GM23338 (cell line): ENCODE measurements at places on chromosomes 6 and 20.

GRCh38 chr6:13472099-13472498 is 15.3 kb downstream of the GFOD1 start:
- no peak for DNase-seq

DNA sequence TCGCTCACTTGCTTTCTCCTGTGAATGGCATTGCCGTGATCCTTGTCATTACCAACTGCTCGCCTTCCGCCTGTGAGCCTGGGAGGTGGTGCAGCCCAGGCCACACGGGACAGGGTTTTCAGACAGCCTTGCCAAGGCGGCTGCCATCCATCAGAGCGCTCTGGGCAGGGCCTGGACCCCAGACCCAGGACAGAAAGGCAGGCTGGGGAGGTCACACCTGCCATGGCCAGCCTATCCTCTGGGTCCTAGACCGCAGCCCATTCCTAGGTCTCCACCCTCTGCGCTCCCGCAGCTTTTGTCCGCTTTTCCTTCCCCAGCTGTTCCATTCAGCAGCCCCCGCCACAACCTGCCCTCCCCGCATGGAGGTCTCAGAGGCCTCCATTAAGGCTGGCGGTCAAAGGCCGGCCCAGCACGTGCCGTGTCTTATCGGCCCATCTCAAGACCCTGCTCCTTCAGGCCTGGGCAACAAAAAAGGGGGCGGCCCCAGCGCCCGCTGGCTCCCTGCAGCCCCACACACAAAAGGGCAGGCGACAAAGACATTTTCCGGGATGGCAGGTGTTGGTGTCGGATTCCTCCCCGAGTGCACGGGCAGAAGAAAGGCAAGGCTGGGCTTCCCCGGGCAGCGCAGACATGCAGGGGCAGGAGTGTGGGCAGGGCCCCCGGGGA is 28.1 kb downstream of the INSM1 start:
- DNase-seq = peak; percentile 29

DNA sequence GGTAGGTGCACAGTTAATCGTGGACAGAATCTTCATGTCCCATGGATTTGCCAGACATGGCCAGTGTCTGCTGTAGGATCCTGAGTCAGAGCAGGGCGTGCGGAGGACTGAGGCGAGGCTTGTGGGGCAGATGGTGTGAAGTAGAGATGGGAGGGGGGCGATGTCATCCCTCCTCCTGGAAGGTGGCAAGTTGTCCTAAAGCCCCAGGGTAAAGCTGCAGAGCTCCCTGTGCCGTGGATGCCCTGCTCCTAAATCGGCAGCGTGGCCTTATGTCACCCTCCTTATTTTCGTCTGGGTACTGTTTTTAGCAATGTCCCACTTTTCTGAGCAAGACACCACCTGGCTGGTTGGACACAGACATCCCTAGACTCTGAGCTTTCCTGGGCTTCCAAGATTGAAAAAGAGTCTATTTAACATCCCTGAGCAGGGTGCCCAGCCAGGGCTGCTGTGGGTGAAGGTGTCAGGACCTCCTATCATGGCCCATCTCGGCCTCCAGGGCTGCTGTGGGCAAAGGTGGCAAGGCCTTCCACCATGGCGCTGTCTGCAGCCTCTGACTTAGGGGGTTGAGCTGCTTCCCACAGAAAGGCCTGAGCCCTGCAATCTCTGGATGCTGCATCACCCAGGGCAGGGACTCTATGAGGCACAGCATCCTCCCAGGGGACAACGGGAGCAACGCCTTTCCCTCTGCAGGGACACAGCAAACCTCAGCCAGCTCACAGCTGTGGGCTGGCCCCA is 145.4 kb downstream of the TTLL2 start:
- no peak for DNase-seq

DNA sequence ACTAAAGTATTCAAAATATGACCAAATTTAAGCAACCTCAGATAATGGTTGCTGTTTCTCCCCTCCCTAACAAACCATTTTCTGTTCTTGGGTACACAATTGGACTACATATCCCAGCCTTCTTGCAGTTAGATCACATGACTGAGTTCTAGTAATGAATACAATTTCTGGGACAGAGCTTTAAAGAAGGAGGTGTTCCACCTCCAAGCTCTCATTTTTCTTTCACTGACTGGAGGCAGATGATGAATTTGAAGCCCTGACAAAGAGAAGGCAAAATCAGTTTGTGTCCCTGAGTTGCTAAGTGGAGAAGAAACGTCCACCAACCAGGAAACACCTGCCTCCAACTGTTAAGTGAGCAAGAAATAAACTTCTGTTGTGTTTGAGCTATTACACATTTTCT is 117.2 kb downstream of the LCA5 start:
- no peak for DNase-seq

GRCh38 chr6:169800668-169801395 is 49.4 kb downstream of the ERMARD start:
- DNase-seq = no peak

DNA sequence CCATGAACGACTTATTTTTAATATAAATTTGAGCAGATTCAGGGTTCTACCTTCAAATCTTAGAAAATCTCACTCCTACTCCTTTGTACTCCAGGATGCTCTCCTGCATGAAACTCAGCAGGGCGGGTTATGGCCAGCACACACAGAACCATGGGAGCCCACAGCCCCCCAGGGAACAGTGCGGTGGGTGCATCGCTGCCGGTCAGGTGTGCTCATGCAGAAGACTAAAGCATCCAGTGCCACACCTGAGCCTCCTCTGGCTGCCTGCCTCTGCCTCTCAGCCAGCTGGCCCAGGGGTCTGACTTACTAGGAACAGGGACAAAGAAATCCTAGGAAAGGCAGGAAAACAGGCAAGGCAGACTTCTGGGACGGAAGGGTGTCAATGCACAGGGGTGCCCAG is 31.8 kb downstream of the EZR start:
- DNase-seq = no peak

- no peak for DNase-seq
Measured at GRCh38 chr6:142783499-142783898, 161.5 kb downstream of the HIVEP2 start.

- DNase-seq = no peak
Measured at GRCh38 chr6:91415031-91415605, 828.2 kb upstream of the MAP3K7 start.

- no peak for DNase-seq
Measured at GRCh38 chr20:6000871-6001270, 50.4 kb downstream of the MCM8 start.

GRCh38 chr6:160259598-160259997 is 977 bp upstream of the SLC22A2 start:
- DNase-seq = peak; percentile 46

DNA sequence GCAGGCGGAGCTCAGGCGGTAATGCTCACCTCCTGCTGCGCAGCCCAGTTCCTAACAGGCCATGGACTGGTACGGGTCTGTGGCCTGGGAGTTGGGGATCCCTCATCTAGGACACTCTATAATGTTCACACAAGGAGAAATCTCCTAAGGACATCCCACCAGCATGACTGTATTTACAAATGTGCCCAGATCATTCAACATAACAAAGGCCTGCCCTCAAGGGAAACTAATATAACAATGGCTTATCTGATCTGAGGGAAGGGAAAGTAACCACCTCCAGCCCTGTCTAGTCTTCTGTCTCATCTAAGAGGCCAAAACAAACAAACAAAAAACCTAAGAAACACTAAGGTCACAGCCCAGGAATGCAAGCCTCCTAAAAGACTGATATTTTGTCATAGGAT is 232.8 kb downstream of the RNGTT start:
- peak; percentile 82 for DNase-seq

DNA sequence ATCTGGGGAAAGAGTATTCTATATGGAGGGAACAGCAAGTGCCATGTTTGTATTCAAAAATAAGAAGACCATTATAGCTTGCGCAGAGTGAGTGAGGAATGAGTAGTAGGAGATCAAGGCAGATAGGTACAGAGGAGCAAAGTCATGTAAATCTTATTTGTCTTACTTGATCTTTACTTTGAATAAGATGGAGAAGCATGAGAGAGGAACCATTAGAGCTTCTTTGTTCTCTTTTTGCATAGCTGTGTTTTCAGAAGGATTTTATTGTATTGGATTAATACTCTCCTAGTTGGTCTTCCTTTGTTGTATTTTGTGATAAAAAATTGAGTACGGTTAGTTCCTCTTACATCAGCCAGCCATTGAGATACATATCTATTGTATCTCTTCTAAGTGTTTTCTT is 88.4 kb downstream of the SCAF8 start:
- no peak for DNase-seq

DNA sequence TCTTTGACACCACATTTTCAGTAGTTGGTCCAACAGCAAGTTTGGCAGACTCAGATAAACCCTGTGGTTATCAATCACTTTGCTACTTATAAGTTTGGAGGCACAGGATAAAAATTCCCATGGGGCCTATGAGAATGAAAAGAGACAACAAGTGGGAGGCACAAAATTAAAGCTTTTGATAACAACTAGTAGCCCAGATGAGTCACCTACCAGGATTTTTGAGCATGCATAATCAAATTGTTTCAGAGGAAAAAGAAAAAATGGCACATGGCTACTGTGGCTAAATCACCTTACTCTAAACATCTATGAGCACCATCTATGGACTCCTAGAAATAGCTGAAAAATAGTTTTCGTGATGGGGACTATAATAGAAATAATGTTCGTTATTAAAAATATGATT is 40.8 kb upstream of the BMP5 start:
- DNase-seq = no peak

DNA sequence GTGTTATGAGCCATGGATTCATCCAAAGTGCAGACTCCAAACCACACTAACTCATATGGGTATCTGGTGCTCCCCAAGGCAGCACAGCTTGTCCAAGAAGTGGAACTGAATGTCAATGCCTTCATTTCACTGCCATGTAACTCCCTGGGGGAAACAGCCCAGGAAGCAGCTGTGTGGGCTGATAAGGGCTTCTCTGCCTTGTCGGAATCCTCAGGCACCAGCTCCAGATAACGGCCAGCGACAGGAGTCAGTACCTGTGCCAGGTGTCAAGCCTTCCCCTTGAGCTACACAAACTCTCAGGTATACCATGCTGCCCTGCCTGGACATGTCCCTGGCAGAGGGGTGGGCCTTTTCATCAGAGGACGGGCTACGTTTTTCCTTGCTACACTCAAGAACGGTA is 751.9 kb upstream of the CHD6 start:
- DNase-seq = no peak

GRCh38 chr6:113750151-113750855 is 106.8 kb upstream of the MARCKS start:
- DNase-seq = no peak

- no peak for DNase-seq
Measured at GRCh38 chr6:110140650-110141049, 38.8 kb downstream of the WASF1 start.

- DNase-seq = no peak
Measured at GRCh38 chr6:44260011-44260410, 2.7 kb upstream of the SLC35B2 start.

- DNase-seq = no peak
Measured at GRCh38 chr6:166662690-166663089, 35.6 kb upstream of the RPS6KA2 start.

GRCh38 chr6:39251406-39251805 is 22.1 kb upstream of the KCNK5 start:
- no peak for DNase-seq

DNA sequence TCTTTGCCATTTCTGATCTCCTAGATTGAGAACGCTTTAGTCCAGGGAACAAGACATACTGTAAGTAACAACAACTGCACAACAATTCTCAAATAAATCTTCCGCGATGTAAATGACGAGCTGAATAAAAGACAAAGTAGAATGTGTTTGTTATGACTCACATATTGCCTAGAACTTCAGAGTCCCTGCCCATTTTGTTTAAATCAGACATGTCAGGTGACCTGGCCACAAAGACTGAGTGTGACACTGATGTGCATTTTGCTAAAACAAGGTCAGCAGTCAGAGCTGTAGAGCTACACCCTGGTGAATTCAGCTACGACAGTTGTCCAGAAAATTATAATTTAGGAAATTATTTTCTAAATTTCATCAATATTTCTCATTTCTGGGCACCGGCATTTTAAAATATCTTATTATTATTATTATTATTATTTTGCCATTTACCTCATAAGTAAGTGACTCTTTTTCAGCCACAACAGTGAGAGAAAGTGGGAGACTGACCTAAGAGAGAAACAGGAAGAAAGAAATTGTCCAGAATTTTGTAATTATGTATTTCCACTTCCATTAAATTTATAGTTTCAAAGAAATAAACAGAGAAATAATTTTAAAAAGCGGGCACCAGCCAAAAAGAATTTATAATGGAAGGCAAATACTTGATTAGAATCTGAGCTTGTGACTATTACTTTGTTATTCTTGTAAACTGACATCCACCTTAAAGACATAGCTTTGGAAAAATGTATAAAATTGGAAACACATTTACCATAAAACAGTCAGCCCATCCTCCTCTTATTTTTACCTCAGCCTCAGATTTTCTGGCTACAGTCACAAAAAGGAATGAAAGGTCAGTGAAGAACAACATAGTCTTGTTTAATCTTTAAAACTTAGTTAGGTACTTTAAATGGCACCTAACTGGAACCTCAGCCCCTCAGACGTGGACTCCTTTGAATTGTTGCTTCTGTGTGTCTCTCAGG is 157.0 kb upstream of the CITED2 start:
- DNase-seq = no peak

GRCh38 chr6:42714098-42714761 is 8.2 kb downstream of the PRPH2 start:
- DNase-seq = no peak

DNA sequence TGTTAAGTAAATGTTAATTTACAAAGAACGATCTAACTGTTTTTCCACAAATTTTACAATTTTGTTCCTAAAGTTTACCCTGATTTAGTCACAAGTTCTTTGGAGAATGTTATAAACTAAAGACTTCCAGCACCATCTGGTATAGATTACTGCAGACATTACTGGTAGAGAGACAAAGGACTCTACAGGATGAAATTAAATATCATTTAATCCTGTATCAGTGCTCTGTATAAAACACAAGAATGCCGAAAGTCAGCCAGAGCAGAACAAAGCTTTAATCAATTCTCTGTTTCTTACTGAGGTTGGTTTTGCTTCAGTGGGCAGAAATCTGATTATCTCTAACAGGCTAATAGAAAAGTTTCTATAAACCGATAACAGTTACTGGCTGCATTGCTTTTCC is 763.6 kb downstream of the TENT5A start:
- DNase-seq = no peak

DNA sequence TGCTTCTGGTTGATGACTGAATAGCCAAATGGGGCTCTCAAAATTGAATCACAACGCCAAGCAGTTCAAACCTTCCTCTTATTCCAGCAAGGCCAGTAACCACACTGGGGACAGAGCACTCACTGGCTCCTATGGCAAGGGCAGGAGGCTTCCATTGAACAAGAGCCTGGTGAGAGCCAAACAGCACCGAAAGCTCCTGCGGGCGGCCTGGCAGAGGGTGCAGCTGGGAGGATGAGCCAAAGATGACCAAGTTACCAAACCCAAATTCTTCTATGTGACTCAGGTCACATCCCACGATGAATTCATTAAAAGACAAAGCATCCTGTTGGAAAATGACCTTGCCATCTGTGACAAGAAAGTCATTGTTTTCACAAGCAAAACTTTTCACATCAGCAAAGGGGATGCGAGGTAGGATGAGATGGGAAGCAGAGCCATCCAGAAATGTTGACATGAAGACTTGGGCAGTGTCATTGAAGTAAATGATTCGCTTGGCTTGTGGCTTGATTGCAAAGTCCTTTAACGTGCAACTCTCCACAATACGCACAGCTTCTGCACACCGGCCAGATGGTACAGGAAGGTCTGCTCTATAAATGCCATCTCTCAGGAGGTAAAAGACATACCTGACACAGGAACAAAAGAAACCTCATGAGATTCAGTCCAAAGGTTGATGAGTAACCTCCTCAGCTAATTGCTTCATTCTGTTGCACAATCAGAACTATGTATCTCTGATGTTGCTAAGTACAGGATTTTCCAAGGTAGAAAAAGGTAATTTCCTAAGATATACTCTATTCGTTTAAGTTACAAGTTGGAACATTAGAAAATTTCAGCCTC is 36.3 kb downstream of the ROS1 start:
- DNase-seq = no peak
